ENCODE measurements at places on chromosomes 5 and 9. TPM values are rescaled to one million over a fixed set of nuclear protein-coding genes. Genes with fewer than 3 reads are reported as not detected.

CDX1 gene
- total RNA-seq, result 0.59 TPM

RUFY1 gene
- 30.5 TPM for total RNA-seq

SLC6A19 gene
- total RNA-seq, result not detected

TLR4 gene
- 7.9 TPM for total RNA-seq

IDNK gene
- 3.9 TPM for total RNA-seq

NDFIP1 gene
- total RNA-seq, result 34.8 TPM

SPINK1 gene
- not detected for total RNA-seq

NSG2 gene
- total RNA-seq, result not detected

RAB14 gene
- total RNA-seq, result 81.6 TPM

PAX5 gene
- 1.3 TPM for total RNA-seq

ORM2 gene
- total RNA-seq, result not detected

FNIP1 gene
- 30.6 TPM for total RNA-seq

IL33 gene
- total RNA-seq, result 0.31 TPM

OGN gene
- not detected for total RNA-seq

GAS1 gene
- total RNA-seq, result 11.2 TPM

SAXO1 gene
- total RNA-seq, result not detected

BNC2 gene
- total RNA-seq, result 20.1 TPM

TEK gene
- 448 TPM for total RNA-seq

SYNPO gene
- total RNA-seq, result 94.3 TPM

OTULIN gene
- 39.7 TPM for total RNA-seq

PCDHGB2 gene
- 11.1 TPM for total RNA-seq

ENTPD2 gene
- 55.6 TPM for total RNA-seq

ASS1 gene
- total RNA-seq, result 3.1 TPM

PCDHB11 gene
- 6.4 TPM for total RNA-seq

SLC34A3 gene
- not detected for total RNA-seq

AQP3 gene
- total RNA-seq, result 6.0 TPM

PCDHB2 gene
- total RNA-seq, result 44.9 TPM

CWC27 gene
- total RNA-seq, result 29.3 TPM

GMCL2 gene
- not detected for total RNA-seq

NTRK2 gene
- not detected for total RNA-seq

SHOC1 gene
- not detected for total RNA-seq

SLC25A2 gene
- 0.62 TPM for total RNA-seq

PHYHD1 gene
- total RNA-seq, result 10.3 TPM

IGFBPL1 gene
- total RNA-seq, result 9.1 TPM

CNOT6 gene
- 46.3 TPM for total RNA-seq
